ENCODE measurements at places on chromosomes 1 and 21.

- DNase-seq, result no peak
These were observed 39.4 kb downstream of the SLC2A7 start for GRCh38 chr1:8986814-8987190.

GRCh38 chr1:5973771-5974170 lies 18.5 kb downstream of the NPHP4 start:
- peak; percentile 57 for DNase-seq

GRCh38 chr21:21373969-21374368 lies 375.8 kb downstream of the NCAM2 start:
- no peak for DNase-seq

DNA sequence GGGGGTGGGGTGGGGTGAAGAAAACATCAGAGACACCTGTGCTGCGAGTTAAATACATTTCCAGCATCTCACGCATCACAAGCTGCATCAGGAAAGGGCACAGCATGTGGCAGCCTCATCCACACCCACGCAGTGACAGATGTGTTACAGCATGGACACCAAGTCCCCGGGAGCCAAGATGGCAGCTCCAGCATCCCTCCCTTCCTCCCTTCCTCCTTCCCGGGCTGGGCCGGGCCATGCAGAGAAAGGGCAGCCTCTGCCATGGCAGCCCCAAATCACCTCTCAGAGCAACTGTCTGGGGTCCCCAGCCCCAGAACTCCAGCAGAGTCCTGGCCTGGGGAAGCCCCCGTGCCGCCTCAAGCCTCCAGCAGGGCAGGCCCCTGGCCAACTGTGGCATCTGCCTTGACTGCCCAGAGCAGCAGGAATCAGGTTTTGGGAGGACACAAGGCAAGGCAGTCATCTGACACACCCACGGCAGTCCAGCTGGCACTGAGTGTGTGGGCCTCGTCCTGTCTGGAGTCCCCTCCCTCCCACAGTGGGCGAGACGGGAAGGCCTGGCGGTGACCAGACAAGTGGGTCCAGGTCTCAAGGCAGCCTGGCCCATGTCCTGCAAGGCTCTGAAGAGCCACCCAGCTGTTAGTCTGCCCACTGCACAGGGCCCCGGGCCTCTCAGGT lies 6.2 kb downstream of the SMIM1 start:
- no peak for DNase-seq

DNA sequence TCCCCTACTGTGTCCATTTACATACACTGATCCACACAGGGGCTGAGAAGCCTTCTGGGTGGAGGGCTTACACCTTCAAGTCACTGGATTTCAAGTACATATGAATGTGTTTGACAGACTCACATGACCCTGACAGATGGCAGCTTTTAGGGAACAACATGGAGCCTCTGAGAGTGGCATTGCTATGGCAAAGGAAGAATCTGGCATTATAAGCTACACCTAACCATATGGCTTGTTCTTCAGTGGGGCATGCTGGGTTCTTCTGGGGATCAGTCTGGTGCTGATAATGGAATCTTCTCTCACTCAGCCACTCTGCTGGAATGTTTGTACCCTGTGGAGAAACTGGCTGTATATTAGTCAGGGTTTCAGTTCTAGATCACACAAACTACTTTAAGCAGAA lies 68.5 kb upstream of the PDE4B start:
- DNase-seq, result no peak

Measured in muscle of back (tissue), 13 donors.